ENCODE measurements at places on chromosomes 3 and 15.

GRCh38 chr3:171558188-171558696, 98.0 kb upstream of the TNIK start:
- no peak for DNase-seq

- DNase-seq = no peak
Measured at GRCh38 chr3:40997711-40998519, 201.4 kb upstream of the CTNNB1 start.

DNA sequence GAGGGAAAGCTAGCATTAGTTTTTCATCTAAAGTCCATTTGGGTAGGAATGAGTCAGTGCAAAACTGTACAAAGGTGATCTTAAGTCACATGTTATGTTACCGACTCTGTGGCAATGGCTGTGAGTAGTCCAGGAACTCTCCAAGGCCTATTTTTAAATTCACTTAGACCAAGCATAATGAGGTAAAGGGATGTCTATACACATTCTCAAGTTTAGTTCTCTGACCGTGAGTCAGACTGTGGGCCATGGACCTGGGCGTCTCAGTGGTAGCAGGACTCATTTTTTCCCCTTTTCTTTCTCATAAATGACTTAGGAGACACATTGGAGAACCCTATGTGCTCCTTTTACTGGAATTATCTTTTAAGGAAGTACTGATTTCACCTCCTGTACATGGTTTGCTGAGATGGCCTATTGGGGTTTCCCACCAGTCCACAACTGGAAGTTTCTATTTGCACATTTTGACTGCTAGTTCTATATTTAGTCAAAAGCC, 488.7 kb upstream of the TPRG1 start:
- no peak for DNase-seq

DNA sequence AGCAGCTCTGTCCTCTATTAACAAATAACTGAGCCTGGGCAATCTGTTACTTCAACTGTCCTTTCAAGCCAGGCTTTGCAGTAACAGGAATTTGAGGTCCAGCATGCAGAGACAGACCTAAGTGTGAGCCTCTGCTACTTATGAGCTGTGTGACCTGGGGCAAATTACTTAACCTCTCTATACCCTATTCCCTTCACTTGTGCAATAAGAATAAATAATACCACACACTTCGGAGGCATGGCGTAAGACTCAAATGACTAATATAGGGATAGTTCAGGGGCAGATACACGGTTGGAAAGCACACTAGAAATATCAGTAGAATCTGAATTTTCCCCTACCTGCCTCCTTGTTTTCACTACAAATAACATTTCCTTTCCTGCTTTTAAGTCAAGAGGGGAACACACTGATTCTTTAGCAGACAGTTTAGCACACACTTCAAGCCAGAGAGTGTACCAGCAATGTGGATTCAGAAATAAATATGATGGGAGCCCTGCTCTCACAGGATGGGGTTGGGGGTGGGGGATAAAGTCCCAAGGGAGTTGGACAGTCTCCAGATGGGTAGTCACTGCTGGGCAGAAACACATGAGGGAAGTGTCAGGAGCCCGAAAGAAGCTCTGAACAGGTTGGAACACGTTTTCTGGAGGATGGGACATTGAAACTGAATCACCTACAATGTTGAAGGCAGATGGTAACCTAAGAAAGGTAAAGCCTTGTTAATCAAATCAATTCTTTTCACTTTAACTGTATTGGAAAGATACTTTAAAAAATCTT, 61.8 kb upstream of the RBP1 start:
- DNase-seq = no peak

- no peak for DNase-seq
Measured at GRCh38 chr15:93703092-93703739, 528.1 kb upstream of the MCTP2 start.

All from AG09319 (cell line).